ENCODE measurements at places on chromosomes 6 and 20. TPM values are rescaled to one million over a fixed set of nuclear protein-coding genes. Genes with fewer than 3 reads are reported as not detected.

Gene HLA-DOA
- 1.7 TPM for total RNA-seq

DNA sequence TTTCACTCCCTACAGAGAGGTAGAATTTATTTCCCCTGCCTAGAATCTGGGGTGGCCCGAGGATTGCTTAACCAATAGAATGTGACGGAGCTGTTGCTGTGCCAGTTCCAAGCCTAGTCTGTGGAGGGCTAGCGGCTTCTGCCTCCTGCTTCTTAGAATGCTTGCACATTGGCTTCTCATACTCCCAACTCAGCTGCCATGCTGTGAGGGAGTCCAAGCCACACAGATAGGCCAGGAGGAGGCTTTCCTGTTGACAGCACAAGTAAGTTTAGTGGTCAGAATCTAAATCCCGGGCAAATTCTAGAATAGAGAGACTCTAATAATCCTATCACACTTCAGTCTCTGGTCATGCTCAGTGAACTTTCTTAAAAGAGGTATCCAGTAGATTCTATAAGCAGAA lies 57.5 kb upstream of the SNRPB2 start:
- no peak for DNase-seq

Gene SPAG4
- total RNA-seq = 7.7 TPM

DNA sequence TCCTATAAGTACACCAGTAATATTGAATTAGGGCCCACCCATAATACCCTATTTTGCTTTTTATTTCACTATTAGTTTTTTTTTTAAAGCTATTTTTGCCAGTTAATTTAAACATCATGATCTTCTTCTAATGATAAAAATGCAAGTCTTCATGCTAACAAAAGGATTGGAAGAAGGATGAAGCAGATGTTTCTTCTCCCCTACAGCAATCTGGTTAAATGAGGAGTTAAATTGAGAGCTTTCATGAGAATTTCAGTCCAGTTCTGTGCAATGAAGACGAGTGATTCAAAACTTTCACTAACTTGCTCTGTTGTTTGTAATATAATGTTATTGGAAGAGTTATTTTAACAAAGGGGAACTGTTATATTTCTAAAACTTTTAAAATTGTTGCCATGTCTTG lies 3.4 kb downstream of the HMGN4 start:
- no peak for DNase-seq

Gene ZC2HC1B
- not detected for total RNA-seq

Gene GNMT
- not detected for total RNA-seq

DNA sequence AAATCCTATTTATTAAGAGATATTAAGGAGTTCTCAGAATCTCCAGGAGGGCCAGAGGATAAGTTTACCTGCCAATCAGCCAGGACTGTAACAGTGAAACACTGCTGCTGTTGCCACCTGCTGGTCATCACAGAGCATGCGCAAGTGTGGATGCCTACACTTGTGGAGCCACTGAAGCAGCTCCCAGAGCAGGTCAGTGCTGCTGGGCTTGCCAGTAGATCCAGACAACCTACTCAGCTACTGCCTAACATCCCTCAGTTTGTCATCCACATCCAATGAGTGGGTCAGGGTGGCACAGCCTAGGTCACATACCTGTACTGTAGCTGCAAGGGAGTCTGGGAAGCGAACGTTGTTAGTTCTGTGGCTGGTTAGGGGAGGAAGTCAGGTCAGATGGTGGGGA lies 18.3 kb upstream of the NHSL1 start:
- peak; percentile 40 for DNase-seq

GRCh38 chr6:20335872-20336271 lies 65.8 kb upstream of the E2F3 start:
- no peak for DNase-seq

DNA sequence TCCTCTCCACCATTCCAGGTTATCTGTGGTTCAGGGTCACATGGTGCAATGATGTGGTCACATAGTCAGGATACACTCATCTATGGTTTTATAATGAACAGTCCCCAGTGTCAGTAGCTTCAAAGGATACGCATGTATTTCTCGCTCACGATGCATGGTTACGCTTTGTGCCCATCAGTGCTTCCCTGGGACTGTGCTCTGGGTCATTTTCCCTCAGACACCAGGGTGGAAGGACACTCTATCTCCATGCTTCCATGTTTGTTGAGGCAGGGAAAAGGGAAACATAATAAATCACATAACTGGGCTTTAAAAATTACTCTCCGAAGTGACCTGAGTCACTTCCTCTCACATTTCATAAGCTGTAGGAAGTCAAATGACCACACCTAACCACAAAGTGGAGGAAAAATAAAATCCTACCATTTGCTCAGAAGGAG lies 394.8 kb upstream of the NOX3 start:
- no peak for DNase-seq

Gene REPS1
- total RNA-seq = 24.1 TPM

Data from Calu3 (cell line).